ENCODE measurements at places on chromosomes 6 and 20.

DNA sequence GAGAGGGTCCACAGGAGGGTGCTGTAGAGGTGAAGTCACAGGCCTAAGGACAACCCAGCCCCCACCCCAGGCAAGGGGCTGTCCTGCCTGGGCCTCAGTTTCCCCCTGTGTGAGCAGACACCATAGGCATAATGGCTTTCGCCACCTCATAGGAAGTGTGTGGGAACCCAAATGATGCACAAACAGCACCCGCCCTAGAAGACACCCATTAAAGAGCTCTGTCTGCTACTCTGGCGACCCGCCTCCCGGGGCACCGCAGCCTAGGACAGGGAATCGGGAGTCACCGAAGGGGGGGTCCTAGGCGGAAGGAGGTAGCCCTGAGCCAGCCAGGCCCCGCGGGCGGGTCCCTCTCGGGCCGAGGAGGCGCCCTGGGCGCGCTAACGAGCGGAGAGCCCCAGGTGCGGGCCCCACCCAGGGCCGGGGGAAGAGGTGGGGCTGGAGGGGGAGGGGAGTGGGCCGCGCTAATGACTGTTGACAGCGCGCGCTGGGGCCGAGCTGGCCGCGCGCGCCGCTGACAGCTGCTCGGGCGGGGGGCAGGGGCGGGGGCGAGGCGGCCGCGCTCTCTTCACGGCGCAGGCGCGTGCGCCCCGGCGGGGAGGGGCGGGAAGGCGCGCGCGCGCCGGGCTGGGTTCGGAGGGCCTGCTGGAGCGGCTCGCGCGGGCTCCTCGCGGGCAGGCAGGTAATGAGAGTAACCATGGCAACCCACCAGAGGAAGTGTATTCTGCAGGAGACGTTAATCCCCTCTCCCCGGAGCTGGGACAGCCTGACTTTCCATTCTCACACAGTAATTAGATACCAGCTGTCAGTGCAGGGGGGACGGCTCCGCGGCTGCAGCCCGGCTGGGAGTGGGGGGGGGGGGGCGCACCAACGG is 48.9 kb downstream of the NOL4L start:
- DNase-seq = no peak

- DNase-seq = no peak
Observed at GRCh38 chr6:5278047-5278446, 16.7 kb downstream of the FARS2 start.

GRCh38 chr6:145312481-145312880 is 422.8 kb downstream of the EPM2A start:
- DNase-seq = no peak

- no peak for DNase-seq
Observed at GRCh38 chr6:10534419-10534762, 13.2 kb downstream of the GCNT2 start.

DNA sequence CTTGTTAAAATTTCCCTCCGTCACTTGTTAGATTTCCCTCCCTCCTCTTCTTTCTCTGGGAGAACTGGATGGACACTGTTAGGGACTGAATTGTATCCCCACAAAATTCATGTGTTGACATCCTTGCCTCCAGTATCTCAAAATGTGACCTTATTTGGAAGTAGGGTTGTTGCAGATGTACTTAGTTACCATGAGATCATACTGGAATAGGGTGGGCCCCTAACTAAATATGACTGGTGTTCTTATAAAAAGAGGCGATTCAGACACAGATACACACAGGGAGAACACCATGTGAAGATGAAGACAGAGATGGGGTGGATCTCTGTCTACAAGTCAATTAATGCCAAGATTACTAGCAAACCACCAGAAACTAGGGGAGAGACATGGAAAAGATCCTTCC is 139.5 kb downstream of the ALDH8A1 start:
- peak; percentile 59 for DNase-seq

DNA sequence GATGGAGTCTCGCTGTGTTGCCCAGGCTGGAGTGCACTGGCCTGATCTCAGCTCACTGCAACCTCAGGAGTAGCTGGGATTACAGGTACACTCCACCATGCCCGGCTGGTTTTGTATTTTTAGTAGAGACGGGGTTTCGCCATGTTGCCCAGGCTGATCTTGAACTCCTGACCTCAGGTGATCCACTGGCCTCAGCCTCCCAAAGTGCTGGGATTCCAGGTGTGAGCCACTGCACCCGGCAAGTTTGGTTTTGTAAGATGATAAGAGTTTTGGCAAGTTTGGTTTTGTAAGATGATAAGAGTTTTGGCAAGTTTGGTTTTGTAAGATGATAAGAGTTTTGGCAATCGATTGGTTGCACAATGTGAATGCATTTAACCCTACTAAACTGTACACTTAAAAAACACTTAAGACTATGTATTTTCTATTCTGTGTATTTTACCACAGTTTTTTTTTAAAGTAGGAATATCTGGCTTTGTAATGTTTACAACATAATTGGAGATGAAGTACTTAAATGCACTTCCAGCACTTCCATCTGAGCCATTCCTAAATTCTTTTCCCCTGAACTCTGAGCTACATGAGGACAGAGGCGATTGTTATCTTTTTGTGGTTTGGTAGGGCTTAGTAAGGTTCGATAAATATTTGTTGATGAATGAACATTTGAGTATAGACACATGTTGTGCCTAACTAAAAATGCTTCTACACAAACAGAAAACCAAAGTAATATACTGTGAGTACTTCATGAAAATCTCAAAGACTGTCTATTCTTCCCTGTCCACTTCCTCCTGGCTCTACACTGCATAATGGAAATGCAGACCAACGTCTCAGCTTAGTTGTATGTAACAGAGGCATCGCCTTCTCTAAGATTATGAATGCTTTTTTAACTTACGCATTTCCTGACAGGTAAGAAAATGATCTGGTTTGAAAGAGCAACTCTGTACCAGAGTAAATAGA is 18.8 kb downstream of the SAMHD1 start:
- peak; percentile 61 for DNase-seq

GRCh38 chr6:52326540-52327364 is 35.2 kb upstream of the PAQR8 start:
- DNase-seq = no peak

Measured in fibroblast of mammary gland (primary cell).